Activated CD4-positive, alpha-beta T cell treated with anti-CD3 and anti-CD28 coated beads, Interleukin-2, amount 50 U/mL, for 24 hours (primary cell): ENCODE measurements at places on chromosomes 4 and X.

DNA sequence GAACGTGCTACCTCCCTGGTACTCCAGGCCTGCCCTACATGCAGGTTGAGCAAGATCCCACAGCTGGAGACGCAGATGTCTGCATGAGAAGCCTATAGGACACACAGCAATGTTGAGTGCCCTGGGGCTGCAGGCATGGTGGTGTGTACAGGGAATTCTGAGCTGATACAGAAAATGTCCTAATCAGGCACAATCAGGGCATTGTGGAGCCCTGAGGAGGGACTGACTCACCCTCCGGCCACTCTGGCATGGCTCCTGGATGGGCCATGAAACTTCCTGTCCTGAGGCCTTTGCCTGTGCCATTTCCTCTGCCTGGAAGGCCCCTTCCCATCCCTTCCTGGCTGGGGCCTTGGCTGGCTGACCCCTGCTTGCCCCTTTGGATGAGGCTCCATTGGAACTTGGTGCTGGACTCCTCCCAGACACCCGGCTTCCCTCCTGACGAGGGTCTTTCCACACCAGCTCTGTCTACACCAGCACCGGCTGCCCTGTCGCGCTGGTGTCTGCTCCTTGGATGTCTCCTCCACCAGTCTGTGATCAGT is 16.7 kb upstream of the AFAP1 start:
- no peak for DNase-seq

- no peak for DNase-seq
These were observed 229.6 kb upstream of the PGRMC2 start for GRCh38 chr4:128517096-128517738.

- DNase-seq: no peak
These were observed 4.9 kb upstream of the BCOR start for GRCh38 chrX:40102393-40103381.

DNA sequence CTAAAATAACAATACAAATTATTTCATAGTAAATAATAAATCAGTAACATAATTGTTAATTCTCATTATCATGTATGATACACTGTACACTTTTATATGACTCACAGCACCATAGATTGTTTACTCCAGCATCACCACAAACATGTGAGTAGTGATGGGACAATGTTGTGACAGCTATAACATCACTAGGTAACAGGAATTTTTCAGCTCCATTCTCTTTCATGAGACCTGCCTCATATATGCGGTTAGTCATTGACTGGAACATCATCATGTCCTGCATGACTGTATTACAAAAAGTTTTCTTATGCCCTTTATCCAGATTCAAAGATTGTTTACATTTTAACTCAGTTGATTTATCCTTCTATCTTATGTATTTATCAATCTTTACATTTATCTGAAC is 1530.0 kb downstream of the PCDH18 start:
- no peak for DNase-seq

GRCh38 chr4:21879187-21879586 is 69.4 kb downstream of the KCNIP4 start:
- no peak for DNase-seq

GRCh38 chr4:168221301-168221700 is 97.3 kb downstream of the DDX60 start:
- no peak for DNase-seq

DNA sequence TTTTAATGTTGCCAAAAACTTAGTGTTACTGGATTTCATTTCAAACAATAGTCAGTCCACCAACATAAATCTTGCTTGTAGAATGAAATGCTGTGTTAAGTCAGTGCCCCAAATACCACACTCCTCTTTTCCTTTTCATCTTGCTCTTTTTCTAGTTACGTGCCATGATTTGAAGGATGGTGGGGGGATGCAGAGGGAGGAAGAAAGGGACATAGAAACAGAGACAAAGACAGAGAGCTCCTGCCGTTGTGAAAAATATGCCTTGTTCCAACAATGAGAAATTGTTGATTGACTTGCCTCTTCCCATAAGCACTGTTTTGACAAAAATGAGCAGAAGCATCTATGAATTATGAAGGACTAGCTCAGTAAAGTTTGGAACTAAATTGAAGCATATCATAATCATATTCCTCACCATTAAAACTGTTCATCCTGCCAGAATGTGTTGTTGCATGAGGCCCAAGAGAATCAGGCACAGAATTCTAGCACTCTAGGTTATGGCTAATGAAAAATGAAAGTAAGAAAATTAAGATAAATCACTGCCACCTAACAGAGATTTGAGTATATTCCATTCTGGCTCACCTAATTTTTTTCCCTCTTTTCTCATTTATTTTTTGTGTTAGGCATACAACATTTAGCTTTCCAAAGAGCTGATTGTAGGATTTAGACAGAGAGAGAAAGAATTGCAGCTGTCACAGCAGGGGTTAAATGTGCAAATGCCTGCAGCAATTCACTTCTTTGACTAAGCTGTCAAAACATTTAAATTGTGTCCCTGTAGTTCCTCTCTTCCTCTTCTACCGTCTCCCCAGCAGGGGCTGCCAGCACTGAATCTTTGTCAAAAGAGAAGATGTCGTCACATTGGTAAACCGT is 111.6 kb upstream of the PTPN13 start:
- no peak for DNase-seq

DNA sequence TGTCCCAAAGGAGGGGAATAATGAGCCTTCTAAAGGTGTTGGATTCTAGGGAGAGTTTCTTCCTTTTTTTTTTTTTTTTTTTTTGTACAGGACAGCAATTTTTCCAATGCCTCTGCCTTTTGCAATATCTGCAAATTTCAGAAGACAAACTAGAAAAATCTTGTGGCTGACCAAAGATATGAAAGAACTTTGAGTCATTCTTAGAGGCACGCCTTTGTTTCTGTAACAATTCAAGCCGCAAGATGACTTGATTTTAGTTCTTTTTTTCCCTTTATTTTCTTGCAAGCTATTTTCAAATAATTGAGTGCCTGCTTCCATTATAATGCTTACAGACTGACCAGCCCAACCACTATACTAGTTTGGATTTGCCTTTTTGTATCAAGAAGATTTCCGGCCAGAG is 47.6 kb upstream of the UXT start:
- no peak for DNase-seq

GRCh38 chr4:54384563-54384962 is 155.5 kb downstream of the PDGFRA start:
- DNase-seq: no peak

DNA sequence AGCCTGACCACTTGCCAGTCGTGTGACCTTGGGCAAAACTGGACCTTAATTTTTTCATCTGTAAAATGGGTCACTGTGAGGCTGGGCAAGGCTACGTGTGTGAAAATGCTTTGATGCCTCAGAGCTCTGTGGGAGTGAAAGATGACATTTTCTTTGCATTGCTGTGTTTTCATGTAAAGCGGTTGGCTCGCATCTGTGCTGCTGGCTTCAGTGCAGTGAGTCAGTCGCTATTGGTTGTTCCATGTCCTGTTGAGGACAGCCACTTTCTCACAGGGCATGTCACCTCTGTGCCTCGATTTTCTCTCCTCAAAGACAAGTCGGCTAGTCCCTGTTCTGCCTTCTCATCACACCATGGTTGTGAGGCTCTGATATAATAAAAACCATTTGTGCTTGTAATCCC is 4.4 kb downstream of the MTMR1 start:
- no peak for DNase-seq

DNA sequence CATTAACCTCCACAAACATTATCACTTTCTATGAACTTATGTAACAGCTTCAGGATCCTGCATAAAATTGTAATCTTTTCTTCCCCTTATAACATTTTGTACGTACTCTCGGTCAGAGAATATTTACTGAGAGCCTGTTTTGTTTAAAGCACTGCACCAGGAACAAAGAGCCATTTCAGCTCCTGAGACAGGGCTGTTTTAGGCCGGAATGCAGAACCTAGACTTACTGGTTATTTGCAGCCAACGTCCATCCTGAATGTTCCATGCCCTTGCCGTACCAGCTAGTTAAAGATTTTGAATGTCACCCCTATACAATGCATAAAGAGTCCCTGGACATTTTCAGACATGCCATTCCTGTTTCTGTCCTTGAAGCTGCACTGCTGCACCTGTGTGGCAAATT is 248.8 kb downstream of the PCDH7 start:
- no peak for DNase-seq
